ENCODE measurements at places on chromosomes 1 and 21.
A peak's percentile ranks its signal among the peaks of the same experiment; 100 is the strongest.

GRCh38 chr1:156909671-156910070, 10.8 kb upstream of the LRRC71 start:
- no peak for DNase-seq

DNA sequence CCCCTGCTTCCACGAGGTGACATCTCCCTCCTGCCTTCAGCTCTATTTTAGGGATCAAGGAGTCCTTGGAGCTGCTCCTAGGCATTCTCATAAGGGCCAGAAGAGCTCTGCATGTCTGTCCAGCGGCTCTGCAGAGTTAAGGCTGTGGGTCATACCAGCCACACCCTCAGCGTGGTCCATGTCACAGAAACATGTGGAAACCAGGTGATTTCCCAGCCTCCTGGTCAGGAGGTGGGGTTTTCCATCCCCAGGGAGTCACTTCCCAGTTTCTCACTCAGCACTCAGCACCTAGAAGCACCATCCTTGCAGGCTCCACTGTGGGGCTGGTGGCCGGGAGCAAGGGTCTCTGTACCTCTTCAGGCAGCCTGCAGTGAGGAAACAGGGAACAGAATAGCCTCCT, 1.4 kb upstream of the TNFRSF1B start:
- DNase-seq = no peak

DNA sequence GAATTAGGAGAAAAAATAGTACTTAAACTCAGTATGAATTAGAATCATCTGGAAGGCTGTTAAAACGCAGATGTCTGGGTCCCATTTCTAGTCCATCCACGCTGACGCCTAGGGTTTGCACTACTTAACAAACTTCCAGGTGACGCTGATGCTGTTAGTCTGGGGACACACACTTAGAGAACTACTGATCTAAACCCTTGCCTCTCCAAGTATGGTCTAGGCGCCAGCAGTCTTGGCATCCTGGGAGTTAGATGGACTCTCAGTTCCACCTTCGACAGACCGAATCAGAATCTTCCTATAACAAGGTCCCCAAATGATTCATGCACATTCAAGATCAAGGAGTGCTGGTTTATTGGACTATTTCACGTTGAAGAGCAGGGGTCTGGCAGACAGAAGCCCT, 11.5 kb downstream of the DIO1 start:
- no peak for DNase-seq

DNA sequence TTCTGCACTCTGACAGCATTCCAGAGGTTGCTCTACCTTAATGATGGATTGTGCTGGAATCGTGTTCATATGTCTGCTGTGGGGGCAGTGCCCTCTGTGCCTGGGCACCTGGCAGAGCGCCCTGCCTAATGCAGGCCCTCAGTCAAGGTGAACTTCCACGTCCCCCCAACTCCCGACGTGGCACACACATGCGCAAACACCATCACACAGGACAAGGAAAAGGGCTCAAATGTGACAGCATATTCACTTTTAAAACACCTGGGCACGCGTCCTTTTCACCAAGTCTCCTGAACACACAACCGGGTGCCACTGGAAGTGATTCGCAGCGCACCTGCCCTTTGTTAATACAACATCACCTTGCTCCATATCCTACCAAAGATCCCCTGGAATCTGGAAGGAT, 11.7 kb downstream of the TPRG1L start:
- DNase-seq = no peak

DNA sequence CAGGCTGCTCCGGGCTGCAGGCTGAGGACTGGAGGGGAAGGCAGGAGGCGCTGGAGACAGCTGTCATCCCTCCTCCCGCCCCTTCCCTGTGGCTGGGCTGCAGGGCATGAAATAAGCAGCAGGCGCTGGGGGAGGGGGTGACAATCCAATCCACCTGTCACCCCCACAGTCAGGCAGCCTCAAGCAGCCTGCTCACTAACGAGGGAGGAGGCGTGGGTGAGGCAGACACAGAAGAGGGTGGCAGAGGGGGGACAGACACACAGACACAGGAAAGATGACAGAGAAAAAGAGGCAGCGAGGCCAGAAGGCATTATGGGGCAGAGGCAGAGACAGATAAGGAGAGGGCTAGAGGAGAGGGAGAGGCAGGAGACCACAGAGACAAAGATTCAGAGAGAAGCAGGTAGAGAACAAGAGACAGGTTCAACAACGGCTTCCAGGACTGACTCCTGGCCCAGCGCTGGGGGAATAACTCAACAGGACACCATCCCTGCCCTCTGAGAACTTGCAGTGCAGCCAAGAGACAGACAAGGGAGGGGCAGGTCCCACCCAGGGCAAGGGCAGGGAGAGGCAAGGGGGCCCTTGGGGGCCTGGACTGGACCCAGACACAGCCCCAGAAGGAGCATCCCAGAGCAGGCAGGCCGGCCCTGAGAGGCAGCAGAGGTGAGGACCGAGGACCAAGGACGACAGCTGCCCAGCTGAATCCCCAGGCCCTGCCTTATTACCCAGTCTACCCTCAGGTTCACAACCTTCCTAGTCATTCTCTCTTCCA, 11.2 kb downstream of the MEF2D start:
- peak; percentile 45 for DNase-seq

- no peak for DNase-seq
Observed at GRCh38 chr21:34534522-34534921, 22.5 kb upstream of the KCNE1 start.

DNA sequence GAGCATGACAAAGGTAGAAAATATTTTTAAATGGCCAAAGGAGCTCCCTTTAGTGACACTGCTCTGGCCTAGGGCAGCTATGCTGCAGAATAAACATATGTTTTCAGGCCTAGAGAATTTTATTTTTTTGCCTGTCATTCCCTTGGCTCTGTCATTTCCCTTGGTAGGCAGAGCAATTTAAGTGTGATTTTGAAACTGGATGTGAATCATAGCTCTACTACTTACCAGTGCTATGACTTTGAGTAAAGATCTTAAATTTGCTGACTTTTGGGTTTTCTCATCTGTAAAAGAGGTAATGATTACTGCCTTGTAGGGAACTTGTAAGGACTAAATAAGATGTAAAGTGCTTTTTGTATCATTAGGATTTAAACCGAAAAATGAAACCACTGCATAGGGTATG, 189.0 kb upstream of the ZRANB2 start:
- no peak for DNase-seq

DNA sequence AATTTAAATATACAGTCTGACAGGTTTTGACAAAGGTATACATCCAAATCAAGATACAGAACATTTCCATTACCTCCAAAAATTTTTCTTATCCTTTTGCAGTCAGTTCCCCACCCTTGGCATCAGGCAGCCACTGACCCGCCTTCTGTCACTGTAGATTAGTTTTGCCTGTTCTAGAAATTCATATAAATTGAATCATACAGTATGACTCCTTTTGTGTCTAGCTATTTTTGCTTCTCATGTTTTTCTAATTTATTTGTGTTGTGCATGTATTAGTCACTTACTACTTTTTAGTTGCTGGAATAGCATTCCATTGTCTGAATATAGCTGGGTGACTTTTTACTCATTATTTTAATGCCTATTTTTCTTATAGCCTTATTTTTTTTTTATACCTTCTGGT, 3.8 kb downstream of the UTP25 start:
- DNase-seq = no peak

DNA sequence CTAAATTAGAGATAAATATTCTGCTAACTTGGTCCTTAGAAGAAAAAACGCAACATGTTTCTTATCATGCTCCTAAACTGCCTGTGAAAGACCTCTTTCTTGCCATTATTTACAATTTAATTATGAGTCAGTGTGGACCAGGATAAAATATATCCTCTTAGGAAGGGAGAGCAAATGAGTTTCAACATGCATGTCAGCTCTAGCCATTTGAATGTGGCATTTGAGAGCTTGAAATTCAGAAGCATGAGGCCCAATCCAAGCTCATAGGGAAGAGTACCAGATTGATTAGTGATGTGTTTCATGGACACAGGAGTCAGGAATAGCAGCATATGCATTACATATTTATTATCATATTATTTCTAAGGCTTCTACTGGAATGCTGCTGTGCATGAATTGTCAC, 39.3 kb downstream of the TBX15 start:
- DNase-seq = no peak

- no peak for DNase-seq
Observed at GRCh38 chr1:161390559-161390858, 22.8 kb upstream of the CFAP126 start.

GRCh38 chr1:1297802-1298424, 9.8 kb downstream of the ACAP3 start:
- DNase-seq = no peak

- no peak for DNase-seq
Observed at GRCh38 chr1:223872308-223872901, 26.7 kb upstream of the TP53BP2 start.

- DNase-seq = no peak
Observed at GRCh38 chr1:2469103-2469940, 6.8 kb upstream of the PLCH2 start.

- DNase-seq = no peak
Observed at GRCh38 chr1:223216531-223217205, 73.6 kb upstream of the TLR5 start.

GRCh38 chr1:234776876-234777855, 167.2 kb upstream of the IRF2BP2 start:
- DNase-seq = no peak

- no peak for DNase-seq
Observed at GRCh38 chr1:82034812-82035211, 234.1 kb downstream of the ADGRL2 start.

- DNase-seq = no peak
Observed at GRCh38 chr1:226738421-226738994, 574 bp downstream of the ITPKB start.

DNA sequence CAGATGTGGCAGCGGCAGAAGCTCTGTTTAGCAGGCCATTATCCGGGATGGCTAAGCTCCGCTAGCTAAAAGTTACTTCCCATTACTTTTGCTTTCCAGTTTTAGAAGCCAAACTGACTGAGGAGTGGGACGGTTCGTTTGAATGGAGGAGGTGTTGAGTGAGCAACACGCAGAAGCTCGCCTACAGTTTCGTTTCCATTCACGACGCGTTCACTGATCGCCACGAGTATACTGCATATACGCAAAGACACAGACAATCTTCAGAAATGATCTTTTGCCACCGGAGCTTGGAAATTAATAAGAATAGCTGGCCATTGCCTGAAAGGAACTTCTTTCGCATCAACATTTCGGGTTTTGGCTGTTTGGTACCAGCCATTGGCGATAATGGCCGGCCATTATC, 14.6 kb downstream of the SON start:
- DNase-seq = no peak

DNA sequence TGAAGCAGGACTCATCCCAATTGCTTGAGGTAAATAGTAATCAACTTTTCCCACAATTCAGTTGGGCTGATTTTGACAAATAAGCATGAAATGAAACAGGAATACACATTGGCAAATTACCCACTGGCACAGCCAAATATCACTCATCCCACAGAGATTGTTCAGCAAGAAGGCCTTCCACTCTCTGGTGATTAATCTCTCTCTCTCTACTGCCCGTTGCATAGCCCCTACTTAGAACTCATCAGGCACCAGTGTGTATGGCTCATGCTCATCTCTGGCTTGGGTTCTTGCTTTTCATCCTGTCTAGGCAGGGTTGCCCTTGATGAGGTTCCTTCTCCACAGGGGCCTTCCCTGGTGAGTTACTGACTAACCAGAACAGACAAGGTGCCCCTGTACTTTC, 1.1 kb downstream of the BSDC1 start:
- DNase-seq = no peak

DNA sequence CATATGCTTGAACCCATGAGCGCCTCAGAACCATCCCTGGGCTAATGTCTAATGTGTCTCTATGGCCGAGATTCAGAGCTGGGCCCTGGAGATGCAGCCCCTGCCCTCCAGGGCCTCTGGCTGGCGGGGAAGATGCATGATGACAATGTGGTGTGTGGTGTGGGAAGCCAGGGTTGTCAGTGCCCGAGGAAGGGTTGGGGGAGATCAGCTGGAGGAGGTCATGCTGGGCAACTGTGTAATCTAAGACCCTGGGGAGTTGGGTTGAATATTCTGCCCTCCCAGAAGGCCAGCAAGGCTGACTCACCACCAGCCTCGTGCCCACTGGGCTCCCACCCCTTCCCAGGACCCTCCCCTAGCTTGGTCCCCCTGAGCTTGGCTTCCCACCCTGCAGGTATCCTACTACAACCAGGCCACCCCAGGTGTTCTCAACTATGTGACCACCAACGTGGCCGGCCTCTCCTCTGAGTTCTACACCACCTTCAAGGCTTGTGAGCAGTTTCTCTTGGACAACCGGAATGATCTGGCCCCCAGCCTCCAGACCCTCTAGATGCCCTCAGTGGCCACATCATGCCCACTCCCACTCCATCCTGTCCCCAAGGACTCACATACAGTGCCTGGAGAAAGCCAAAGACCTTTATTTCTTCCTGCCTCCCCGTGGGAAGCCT, 14.6 kb downstream of the FAM151A start:
- DNase-seq = no peak

- DNase-seq = no peak
Observed at GRCh38 chr21:36487641-36488307, 7.9 kb upstream of the CLDN14 start.

- no peak for DNase-seq
Observed at GRCh38 chr1:63630238-63630637, 37.0 kb downstream of the PGM1 start.

GRCh38 chr21:38938343-38938742, 132.6 kb downstream of the ETS2 start:
- no peak for DNase-seq

DNA sequence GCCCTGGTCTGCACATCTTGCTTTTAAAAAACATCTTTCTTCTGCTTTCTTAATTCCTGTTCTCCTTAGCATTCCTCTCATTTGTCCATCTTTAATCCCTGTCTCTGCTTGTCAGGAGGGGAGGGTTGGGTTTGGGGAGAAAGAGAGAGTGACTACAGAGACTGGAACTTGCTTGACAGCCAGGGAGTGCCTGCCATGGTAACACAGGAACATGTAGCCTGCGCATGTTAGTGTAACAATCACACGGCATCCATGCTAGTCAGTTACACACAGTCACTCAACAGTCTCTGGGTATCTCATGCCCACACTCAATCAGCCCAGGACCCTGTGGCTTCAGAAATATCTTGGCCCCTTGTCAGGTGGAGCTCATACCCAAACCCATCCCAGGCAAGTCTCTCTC, 818 bp upstream of the TFAP2E start:
- no peak for DNase-seq

GRCh38 chr1:212500983-212501382, 68.3 kb downstream of the NENF start:
- DNase-seq = no peak
